B cell (primary cell): ENCODE measurements at places on chromosomes 6 and 20.
A peak's percentile ranks its signal among the peaks of the same experiment; 100 is the strongest.

GRCh38 chr20:4151991-4152695, 136.8 kb upstream of the RNF24 start:
- no peak for DNase-seq

DNA sequence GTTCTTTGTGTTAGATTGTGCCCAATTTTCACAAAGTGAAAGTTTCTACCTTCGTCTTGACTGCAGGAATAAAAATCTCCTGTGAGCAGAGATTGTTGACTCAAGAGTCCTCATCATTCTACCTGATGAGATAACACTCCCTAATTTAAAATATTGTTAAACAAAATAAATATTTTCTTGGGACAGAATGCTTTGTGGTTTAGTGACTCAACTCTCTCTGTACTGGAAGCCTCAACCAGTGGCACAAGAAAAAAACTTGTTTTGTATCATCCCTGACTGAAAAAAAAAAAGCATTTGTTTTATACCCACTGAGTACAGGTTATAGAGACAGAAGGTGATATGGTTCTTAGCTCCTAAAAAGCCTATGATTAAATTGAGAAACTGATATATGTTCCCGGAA, 78.9 kb downstream of the CRYBG1 start:
- no peak for DNase-seq

DNA sequence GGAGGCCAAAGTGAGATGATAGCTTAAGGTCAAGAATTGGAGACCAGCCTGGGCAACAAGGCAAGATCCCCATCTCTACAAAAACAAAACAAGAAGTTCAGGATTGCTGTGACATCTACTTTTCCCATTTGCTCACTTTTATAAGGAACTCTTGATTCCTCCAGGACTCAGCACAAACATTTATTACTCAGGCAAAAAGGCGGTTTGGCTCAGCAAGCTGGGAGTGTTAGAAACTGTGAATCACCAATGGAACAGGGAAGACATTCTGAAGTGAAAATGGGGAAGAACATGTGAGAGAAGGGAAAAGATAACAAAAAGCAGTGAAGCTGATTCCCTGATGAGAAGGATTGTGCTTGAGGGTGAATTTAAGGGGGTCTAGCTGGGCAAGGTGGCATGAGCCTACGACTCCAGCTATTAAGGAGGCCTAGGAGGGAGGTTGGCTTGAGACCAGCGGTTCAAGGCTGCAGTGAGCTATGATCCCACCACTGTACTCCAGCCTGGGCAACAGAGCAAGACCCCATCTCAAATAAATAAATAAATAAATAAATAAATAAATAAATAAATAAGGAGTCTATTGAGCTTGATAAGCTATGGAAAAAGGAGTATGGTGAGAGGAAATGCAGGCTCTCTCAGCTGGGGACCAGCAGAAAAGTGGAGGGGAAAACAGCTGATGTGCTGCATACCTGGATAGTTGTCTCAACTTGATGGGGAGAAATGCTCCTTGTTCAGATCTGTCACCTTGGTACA, 65.4 kb upstream of the HDDC2 start:
- DNase-seq: no peak

- no peak for DNase-seq
Observed at GRCh38 chr6:31086788-31087440, 25.5 kb downstream of the C6orf15 start.

- no peak for DNase-seq
Observed at GRCh38 chr20:38986663-38987062, 24.5 kb downstream of the DHX35 start.

DNA sequence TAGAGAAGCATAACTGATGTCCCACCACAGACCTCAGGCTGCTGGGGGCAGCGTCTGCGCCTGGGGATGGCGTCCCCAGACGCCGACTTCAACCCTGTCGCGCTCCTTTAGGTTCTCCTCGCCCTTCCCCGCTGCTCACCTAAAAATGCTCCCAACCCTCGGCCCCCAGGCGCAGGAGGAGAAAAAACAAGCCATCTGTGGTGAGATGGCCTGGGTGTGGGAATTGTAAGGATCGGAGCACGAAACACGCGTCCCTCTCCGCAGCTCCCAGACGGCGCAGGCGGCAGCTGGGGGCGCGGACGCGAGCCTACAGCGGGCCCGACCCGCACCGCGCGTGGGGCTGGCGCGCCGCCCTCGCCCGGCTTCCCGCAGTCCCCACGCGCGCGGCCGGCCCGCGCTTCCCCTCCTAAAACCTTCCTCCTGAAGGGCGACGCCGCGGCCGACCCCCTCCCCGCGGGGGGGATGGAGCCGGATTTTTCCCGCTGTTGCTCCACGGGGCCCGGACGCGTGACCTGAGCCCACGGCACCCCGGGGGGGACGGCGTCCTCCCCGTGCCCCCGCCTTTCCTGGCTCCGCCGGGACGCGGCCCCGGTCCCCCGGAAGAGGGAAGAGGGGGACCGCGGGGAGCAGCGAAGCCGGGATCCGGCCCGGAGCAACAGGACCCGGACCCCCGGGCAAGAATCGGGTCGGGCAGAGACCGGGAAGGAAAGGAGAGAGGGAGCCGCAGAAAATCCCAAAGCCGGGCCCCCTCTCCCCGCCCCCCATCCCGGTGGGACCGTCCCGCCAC, 611 bp downstream of the EPB41L2 start:
- peak; percentile 59 for DNase-seq

DNA sequence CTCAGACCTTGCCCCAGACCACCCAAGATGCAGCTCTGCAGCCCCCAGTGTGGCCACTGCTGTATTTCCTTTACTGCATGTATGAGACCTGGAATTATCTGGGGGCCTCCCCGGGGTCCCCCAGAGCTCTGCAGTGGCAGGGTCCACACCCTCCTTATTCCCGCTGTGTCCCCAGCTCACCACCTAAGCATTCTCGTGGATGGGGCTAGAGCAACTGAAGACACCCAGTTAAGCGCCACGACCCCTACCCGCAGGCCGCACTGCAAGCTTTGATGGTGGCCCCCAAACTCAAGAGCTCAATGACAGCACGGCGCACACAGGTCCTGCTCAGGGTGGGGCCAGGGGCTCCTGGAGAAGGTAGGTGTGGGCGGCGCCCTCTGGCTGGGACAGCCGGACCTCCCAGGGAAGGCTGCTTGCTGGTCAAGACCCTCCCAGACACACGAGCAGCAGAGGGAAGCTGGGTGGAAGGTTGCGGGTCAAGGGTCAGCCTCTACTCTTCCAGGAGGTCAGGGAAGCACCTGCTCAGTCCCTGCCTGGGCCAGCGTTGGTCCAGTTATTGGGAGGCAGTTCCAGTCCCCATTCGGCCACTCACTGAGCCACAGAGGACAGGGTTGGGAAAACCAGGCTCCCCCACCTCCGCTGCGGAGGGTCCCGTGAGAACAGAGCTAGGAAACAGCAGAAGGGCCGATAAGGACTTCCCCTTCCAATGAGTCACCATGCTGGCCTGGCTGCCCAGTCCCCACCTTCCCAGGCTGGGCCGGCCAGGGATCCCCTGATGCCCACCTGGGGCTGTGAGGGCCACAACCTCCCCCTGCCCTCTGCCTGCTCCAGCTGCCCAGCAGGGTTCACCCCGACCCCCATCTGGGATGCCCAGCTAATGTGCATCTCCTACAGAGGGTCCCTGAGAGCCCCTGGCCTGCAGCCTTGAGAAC, 2.9 kb downstream of the LAMA5 start:
- no peak for DNase-seq

- DNase-seq: no peak
Observed at GRCh38 chr6:43934803-43935602, 165.0 kb downstream of the VEGFA start.

DNA sequence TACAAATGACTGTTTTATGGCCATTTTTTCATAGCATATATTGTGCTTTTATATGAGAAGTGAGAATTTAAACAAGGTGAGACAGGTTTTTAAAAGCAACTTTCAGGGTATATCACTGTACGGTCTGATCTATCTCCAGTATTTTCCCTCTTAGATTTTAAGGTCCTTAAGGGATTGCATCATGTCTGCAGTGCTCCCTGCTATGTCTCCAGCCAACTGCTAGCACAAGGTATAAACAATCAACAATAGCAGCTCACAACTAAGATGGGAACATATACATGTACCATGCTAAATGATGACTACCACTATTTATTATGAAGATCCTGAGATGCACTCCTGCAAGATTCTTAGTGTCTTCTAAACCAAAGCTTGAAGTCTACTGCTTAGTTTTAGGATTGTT, 7.2 kb downstream of the FUCA2 start:
- no peak for DNase-seq

- no peak for DNase-seq
Observed at GRCh38 chr6:4459996-4460395, 316.2 kb upstream of the CDYL start.

- DNase-seq: no peak
Observed at GRCh38 chr6:154350293-154350692, 6.3 kb downstream of the IPCEF1 start.

GRCh38 chr6:22152841-22153240, 144.0 kb downstream of the PRL start:
- DNase-seq: no peak
